ENCODE measurements at places on chromosomes 4 and X.

DNA sequence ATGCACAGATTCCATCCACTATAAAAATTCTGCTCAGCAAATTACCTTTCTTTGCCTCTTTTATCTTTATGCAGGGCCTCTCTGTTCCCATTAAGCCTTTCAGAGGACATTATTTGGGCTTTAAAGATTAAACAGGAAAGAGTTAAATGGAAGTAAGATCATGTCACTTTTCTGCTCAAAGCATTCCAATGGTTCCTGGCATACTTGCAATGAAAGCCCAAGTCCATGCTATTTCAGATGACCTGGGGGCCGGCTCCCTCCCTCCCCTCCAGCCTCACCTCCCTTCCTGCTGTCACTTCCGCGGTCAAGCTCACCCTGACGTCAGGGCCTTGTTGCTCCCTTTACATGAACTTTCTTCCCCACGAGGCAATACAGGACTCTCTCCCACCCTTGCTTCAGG lies 125.5 kb downstream of the C4orf51 start:
- peak; percentile 59 for DNase-seq

DNA sequence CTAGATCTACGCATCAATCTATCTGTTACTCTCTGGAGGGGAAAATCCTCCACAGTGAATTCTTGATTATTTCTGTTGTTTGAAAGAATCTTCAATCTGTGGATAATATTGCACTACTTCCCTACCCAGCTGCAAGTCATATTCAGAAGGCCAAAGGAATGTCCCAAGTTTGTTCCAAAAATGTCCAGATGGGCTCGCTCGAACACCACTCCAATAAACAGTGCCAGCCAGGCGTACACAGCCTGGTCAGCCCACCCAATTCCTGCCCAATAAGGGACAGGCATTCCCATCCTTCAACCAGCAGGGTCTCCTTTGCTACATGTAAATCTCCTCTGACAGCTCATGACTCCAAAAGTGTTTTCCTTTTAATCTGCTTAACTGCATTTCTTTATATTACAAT lies 80.7 kb upstream of the GPM6B start:
- DNase-seq = no peak

GRCh38 chrX:810186-810585 lies 179.6 kb downstream of the SHOX start:
- DNase-seq = no peak

GRCh38 chr4:152927737-152928136 lies 8.4 kb upstream of the FHDC1 start:
- DNase-seq = no peak

GRCh38 chr4:15238720-15239119 lies 189.1 kb upstream of the C1QTNF7 start:
- peak; percentile 62 for DNase-seq

DNA sequence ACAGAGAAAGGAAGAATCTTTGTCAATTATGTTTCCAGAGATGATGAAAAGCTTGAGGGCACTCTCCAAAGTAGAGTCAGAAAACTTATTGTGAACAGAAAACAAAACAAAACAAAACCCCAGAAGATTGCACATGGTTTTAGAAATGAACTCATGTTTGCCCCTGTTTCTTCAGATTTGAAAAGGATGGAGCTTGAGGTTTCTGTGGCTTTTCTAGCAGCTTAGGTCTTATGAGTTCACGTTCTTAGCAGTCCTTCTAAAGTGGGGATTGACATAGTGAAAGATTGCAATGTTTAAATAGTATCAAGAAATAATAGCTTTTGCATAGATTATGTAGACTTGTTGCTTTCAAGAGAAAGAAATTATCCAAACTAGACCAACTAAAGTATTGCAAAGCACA lies 421.8 kb downstream of the GBA3 start:
- DNase-seq = no peak
